Tibial nerve (tissue), 4 donors: ENCODE measurements at places on chromosomes 5 and 9. TPM values are rescaled to one million over a fixed set of nuclear protein-coding genes. Genes with fewer than 3 reads are reported as not detected.
A peak's percentile ranks its signal among the peaks of the same experiment; 100 is the strongest.

The IL5 gene
- total RNA-seq, result not detected

The PKD2L2 gene
- total RNA-seq, result not detected

The CENPP gene
- 5.0 TPM for total RNA-seq

The FGF18 gene
- 6.3 TPM for total RNA-seq

The HDAC3 gene
- total RNA-seq, result 38.0 TPM

The EFNA5 gene
- total RNA-seq, result 10.2 TPM

The ADRA1B gene
- 6.7 TPM for total RNA-seq

The TEX48 gene
- not detected for total RNA-seq

DNA sequence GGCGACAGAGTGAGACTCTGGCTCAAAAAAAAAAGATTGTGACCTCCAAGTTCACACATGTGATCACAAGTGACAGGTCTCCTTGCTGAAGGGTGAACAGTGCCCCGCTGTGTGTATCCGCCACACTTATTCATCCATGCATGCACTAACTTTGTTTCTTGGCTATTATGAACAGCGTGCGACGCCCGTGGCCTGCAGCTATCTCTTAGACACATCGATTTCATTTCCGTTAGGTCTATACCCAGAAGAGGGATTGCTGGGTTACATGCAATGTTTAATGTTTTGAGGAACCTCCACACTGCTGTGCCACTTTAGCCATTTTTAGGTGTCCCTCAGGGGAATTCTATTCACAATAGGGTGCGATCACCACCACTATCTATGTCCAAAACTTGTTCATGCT is 12.1 kb upstream of the EGFL7 start:
- no peak for DNase-seq

GRCh38 chr5:107466233-107466769 is 204.4 kb downstream of the EFNA5 start:
- DNase-seq, result no peak

DNA sequence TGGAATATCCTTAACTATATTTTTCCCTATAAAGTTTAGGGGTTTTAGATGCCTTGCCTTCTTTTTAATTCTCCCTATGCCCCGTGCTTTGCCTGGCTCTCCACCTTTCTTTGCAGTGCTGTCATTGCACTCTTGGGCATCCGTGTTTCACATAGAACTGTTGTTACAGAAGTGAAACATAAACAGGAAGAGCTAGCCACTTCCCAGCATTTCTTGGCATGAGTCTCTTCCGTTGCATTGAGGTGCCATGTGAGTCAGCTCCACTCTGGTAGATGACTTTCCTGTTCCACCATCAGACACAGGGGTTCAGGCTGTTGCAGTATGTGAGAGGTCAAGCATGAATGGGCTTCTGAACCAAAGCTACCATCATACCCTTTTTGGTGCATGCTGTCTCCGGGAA is 73.4 kb downstream of the ANGPTL2 start:
- DNase-seq, result no peak

DNA sequence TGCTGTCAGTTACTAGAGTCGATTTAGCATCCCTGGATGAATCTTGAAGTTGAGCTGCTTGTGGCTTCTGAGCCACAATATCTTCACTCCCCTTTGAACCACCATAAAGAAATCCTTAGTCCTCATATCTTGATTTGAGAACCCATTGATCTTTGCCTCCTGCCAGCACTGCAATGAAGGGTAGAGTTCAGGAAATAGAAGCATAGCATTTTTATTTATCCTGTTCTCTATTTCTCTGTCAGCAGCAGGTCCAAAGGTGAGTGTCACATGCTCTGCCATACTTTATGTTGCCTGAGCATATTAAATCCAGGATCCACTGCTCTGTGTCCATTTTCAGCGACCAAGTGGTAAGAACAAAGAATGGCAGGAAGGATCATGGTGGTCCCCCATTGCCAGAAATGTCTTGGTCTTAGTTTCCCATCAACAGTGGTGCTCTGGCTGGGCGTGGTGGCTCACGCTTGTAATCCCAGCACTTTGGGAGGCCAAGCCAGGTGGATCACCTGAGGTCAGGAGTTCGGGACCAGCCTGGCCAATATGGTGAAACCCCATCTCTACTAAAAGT is 80.2 kb upstream of the PANK3 start:
- DNase-seq, result no peak

DNA sequence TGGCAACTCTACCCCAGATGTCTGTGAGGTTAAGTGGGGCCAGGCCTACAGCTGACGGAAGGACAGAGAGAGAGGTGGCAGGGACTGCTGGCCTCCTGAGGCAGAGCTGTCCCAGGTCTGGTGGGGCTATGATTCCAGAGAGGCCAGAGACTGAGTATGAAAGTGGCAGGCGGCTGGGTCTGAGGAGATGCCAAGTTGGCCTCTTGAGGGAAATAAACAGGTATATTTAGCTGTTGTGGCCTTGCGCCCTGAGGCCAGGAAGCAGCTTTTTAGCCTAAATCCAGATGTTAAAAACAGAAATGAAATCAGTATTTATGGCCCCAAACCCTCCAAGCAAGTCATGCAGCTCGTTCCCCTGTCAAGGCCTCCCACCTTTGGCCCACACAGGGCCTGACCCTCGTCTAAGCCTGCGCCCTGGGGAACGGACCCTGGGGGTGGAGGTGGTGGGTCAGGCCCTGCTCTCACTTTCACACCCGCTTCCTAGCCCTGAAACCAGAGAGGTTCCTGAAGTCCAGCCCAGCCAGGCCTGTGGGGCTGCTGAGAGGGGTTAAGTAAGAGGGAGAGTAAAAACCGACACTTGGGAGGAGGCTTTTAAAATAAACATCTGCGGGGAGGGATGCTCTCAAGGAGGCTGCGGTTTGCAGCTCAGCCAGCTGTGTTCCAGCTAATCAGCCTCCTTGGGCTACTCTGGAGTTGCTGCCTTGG is 18.7 kb downstream of the PCDHGC5 start:
- peak; percentile 62 for DNase-seq

- no peak for DNase-seq
Measured at GRCh38 chr9:69743930-69744329, 15.9 kb downstream of the PTAR1 start.

GRCh38 chr9:136328011-136328621 is 777 bp downstream of the GPSM1 start:
- DNase-seq, result no peak

DNA sequence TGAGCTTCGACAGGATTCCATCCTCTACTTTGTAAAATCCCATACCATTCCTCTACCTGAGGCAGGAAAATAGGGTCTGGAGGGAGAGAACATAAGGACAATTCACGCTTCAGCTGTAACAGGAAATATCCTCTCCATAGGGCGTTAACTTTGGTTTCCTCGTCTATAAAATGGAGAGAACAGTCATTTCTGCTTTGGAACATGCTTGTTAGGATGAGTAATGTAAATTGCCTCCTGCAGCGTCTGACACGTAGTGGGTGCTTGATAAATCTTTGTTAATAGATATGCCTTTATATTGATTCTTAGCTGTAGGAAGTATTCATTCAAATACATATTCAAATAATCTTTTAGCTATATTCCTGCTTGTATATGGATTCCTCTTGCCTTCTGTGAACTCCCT is 711 bp upstream of the SUB1 start:
- DNase-seq, result no peak

GRCh38 chr9:35840881-35841644 is 12.0 kb downstream of the TMEM8B start:
- no peak for DNase-seq

DNA sequence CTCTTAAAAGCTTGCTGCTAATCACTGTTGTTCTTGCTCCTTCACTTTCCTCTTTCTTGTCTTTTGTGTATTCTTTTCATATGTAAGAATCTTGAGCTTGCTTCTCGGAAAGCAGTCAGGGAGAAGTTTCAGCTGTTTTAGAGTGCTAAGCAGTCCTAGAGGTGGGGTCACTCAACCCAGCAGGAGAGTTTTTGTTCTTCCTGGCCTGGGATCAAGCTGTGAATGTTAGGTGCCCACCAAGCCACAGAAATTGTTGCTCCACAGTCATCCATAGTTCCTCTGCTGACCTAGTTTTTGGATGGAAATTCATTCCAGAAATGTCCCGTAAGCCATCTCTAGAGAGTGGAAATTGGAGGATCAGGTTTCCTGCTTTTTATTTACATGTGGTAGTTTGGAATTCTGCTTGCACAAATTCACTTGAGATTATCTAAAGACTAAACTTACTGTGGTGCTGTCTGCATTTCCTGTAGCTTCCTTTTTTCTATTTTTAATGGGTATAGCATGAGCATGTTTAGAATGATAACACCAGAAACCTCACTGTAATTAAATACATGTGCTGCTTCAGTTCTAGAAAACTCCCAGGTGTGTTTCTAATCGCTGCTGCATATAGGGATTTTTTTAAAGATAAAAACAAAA is 108.7 kb downstream of the MAST4 start:
- DNase-seq, result no peak

DNA sequence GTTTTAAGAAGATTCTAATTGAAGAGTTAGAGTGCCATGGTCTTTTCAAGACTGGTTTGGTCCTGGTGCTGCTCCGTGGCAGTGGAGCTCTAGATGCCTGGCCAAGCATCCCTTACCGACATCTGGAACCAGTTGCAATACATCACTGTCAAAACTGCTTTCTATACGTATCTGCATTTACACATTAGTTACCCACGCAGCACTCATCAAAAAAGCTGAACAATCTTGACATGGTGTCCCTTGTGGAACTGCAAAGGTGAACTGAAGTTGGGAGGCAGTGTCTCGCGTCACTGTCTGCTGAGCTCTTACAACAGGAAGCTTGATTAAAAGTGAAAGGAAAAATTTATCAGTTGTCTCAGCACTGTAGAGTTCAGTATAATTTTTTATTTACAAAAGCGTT is 82.6 kb downstream of the PBX3 start:
- DNase-seq, result no peak

DNA sequence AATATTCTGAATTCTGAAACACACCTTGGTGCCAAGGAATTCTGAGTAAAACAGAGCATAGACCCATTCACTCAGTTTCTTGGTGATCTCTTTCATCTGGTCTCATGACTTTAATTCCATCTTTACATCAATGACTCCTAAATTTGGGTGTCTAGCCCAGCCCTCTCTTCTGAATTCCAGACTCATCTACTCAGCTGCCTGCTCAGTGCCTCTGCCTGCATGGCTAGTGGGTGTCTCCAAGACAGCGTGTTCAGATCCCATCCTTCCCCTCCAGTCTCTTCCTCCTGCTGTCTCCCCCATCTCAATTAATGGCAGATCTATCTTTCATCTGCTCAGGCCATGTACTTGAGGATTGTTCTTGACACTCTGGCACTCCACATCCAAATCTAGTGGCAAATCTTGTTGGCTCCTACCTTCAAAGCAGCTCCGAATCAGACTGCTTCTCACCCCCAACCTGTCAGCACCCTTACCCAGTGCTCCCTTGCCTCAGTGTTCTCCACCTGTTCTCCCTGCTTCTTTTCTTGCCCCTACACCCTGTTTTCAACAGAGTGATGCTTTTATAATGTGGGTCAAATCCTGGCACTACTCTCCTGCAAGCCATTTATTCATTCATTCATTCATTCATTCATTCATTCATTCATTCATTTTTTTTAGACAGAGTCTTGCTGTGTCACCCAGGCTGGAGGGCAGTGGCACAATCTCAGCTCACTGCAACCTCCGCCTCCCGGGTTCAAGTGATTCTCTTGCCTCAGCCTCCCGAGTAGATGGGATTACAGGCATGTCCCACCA is 5.3 kb downstream of the CAVIN4 start:
- no peak for DNase-seq

GRCh38 chr9:34413231-34413852 is 36.6 kb upstream of the MYORG start:
- peak; percentile 20 for DNase-seq
